T-helper 17 cell (primary cell): ENCODE measurements at places on chromosomes 7 and 10. TPM values are rescaled to one million over a fixed set of nuclear protein-coding genes. Genes with fewer than 3 reads are reported as not detected.

DNA sequence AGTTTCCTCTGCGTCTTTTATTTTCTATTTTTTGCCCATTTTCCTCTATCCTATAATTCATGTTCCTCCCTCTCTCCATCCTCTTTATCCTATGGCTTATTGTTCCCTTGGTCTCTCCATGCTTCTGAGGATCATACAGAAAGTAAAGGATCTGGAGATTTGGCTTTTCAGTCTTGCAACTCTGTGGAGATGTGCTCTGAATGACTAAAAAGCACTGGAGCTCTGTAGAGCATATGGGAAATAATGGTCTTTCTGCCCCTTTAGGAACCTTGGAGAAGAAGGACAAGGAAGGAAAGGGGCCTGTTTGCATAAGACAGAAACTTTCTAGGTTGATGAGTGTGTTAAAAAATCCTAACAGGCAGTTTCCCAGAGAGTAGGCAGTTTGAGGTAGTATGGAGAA lies 120.1 kb downstream of the PHTF2 start:
- no peak for DNase-seq
- no peak overlapping the region for H3K4me3 ChIP-seq
- H3K36me3 ChIP-seq, result peaks cover 4% of the 10 kb centered on the region
- peaks cover 29% of the 10 kb centered on the region for H3K4me1 ChIP-seq
- no peak overlapping the region for H3K27ac ChIP-seq

DNA sequence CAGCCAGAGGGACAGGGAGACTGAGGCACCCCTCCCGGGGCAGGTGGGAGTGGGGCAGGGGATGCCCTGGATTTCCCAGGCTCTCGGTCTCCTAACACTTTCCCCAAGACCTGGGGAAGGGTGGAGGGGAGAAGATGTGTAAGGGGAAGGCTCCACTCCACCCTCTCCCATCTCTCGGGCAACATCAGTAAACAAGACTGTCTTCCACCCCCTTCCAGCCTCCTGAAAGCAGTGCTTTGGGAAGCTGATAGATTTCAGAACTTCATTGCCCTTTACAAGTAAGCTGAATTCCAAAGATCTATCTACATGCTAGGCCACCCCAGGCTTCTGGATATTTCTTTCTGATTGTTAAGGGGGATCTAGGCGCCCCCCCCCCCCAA lies 3.7 kb downstream of the FLNC start:
- no peak overlapping the region for H3K27ac ChIP-seq
- no peak for DNase-seq
- peaks cover 11% of the 10 kb centered on the region for H3K4me1 ChIP-seq
- H3K27me3 ChIP-seq, result peaks cover 17% of the 10 kb centered on the region
- no peak overlapping the region for H3K4me3 ChIP-seq

DNA sequence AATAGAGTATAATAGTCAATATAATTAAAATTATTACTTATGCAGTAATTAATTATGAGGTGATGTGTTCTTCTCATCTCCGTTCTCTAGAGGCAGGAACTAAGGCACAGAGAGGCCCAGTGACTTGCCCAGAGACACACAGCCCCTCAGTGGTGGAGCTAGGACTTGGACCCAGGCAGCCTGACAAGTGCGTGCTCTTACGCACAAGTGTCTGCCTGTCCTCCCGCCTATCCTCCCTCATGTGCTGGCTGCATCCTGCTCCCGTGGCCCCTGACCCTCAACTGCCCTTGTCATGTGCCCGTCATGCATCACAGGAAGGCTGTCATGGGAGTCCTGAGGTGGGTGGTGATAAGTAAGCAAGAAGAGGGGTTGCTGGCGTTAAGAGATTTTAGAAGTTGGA lies 14.3 kb downstream of the IL2RA start:
- peak overlapping the region; percentile 12 for H3K4me3 ChIP-seq
- DNase-seq, result no peak
- peaks cover 5% of the 10 kb centered on the region for H3K36me3 ChIP-seq
- H3K27me3 ChIP-seq, result no peaks in the 10 kb centered on the region
- H3K4me1 ChIP-seq, result peaks cover 76% of the 10 kb centered on the region

DNA sequence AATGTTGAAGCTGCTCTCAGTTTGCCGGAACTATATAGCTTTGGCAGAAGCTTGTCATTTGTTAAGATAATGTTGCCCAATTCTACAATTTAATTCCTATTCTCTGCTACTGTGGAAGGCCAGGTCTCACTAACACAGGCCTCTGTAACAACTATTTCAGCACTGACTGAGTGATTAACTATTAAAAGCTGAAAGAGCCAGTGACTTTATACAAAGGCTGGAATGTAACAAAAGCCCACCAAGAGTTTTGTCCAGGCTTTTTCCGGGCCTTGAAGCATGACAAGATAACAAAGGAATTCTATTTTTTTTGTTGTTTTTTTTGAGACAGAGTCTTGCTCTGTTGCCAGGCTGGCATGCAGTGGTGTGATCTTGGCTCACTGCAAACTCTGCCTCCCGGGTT lies 795.6 kb downstream of the PHTF2 start:
- no peak overlapping the region for H3K27ac ChIP-seq
- H3K36me3 ChIP-seq, result no peaks in the 10 kb centered on the region
- DNase-seq, result no peak
- no peaks in the 10 kb centered on the region for H3K27me3 ChIP-seq
- H3K4me1 ChIP-seq, result no peaks in the 10 kb centered on the region

- H3K27me3 ChIP-seq, result no peaks in the 10 kb centered on the region
- H3K4me3 ChIP-seq, result no peak overlapping the region
- H3K27ac ChIP-seq, result no peak overlapping the region
- peaks cover 19% of the 10 kb centered on the region for H3K4me1 ChIP-seq
- H3K36me3 ChIP-seq, result no peaks in the 10 kb centered on the region
- no peak for DNase-seq
Measured at GRCh38 chr7:598899-599298, 79.3 kb upstream of the PDGFA start.

Gene NPM3
- 13.1 TPM for total RNA-seq

GRCh38 chr7:141960687-141961422 lies 12.7 kb downstream of the TAS2R38 start:
- no peak overlapping the region for H3K27ac ChIP-seq
- no peak overlapping the region for H3K4me3 ChIP-seq
- no peaks in the 10 kb centered on the region for H3K4me1 ChIP-seq
- DNase-seq, result no peak

GRCh38 chr10:114761205-114762193 lies 60.1 kb upstream of the FHIP2A start:
- DNase-seq, result no peak
- H3K27me3 ChIP-seq, result peaks cover 24% of the 10 kb centered on the region
- H3K4me3 ChIP-seq, result no peak overlapping the region

- peaks cover 5% of the 10 kb centered on the region for H3K36me3 ChIP-seq
- H3K4me3 ChIP-seq, result no peak overlapping the region
- no peak overlapping the region for H3K27ac ChIP-seq
- no peak for DNase-seq
- peaks cover 2% of the 10 kb centered on the region for H3K4me1 ChIP-seq
Measured at GRCh38 chr10:132706701-132707100, 79.2 kb downstream of the NKX6-2 start.

Gene EEPD1
- total RNA-seq, result 15.7 TPM

Gene TMEM229A
- total RNA-seq, result not detected
